ENCODE measurements at places on chromosomes 5 and 9. TPM values are rescaled to one million over a fixed set of nuclear protein-coding genes. Genes with fewer than 3 reads are reported as not detected.

Gene CD274
- 0.35 TPM for polyA plus RNA-seq

Gene PCDHB11
- polyA plus RNA-seq = 5.0 TPM

Gene CCL27
- 0.71 TPM for polyA plus RNA-seq

Gene AHRR
- polyA plus RNA-seq = 1.8 TPM

Gene TSSK1B
- 0.10 TPM for polyA plus RNA-seq

Gene GARIN3
- not detected for polyA plus RNA-seq

Gene GPR150
- polyA plus RNA-seq = not detected

Gene ECM2
- polyA plus RNA-seq = 14.8 TPM

Gene PCDHA5
- 0.06 TPM for polyA plus RNA-seq

Gene RASGRF2
- 1.5 TPM for polyA plus RNA-seq

Gene SPATA31C2
- 0.51 TPM for polyA plus RNA-seq

Gene MARCOL
- not detected for polyA plus RNA-seq

Gene CDH18
- polyA plus RNA-seq = 1.0 TPM

Gene ASPN
- polyA plus RNA-seq = 16.8 TPM

Gene WDR31
- polyA plus RNA-seq = 6.2 TPM

Gene KIF20A
- polyA plus RNA-seq = 41.9 TPM

Gene CDC37L1
- polyA plus RNA-seq = 18.1 TPM

Gene PRDM9
- polyA plus RNA-seq = 0.01 TPM

Gene DRD1
- polyA plus RNA-seq = not detected

Gene NUTM2G
- polyA plus RNA-seq = 0.53 TPM

GRCh38 chr9:132702254-132702653, 32.0 kb downstream of the GTF3C4 start:
- no peak for DNase-seq

- no peak for DNase-seq
Observed at GRCh38 chr9:959914-960313, 16.5 kb upstream of the DMRT3 start.

GRCh38 chr5:61234019-61234418, 71.8 kb upstream of the SMIM15 start:
- no peak for DNase-seq

DNA sequence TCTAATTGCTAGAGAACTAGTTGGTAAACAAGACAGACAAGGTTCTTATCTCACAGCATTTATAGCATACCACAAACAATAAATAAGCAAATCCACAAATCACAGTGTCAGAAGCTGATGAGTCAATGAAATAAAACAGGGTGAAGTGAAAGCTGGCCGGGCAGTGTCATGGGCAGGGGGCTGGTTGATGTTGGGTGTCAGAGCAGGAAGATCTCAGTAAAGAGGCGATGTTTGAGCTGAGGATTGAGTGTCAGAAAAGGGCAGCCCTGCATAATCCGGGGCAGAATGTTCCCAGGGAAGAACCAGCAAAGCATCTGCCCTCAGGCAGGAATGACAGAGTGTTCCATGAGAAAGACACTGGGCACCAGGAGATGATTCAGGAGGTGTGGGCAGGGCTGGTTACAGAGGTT, 183.4 kb downstream of the GOLPH3 start:
- DNase-seq = no peak

DNA sequence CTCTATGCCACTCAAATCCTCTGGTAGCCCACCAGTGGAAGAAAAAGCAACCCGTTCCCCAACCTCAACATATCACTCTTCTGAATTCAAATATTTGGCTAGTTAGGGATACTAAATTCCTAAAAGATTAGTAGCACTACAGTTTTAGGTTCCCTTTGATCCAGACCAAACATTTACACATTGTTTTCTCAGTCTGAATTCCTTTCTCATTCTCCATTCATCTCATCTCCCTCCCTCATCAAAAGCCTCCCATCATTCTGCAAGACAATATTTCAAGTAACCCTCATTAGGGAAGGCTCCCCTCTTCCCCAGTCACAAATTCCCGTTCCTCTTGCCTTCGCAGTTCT, 26.3 kb downstream of the ADAM19 start:
- DNase-seq = no peak

DNA sequence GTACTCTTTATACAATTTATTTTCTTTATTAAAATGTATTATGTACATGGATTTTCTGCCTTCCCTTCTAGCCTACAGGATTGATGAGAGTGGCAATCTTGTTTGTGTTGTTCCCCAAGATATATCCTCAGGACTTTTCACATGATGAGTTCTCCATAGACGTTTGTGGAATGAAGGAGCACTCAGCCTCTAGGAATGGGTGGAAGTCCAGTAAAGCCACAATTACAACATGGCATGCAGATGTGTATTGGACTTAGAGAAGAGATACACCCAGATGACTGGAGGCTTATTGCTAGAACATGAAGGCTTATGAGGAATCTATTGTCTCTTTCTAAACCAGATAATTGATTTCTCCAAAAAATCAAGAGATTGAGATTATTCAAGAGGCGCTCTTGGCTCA, 8.2 kb upstream of the DOCK2 start:
- DNase-seq = no peak

DNA sequence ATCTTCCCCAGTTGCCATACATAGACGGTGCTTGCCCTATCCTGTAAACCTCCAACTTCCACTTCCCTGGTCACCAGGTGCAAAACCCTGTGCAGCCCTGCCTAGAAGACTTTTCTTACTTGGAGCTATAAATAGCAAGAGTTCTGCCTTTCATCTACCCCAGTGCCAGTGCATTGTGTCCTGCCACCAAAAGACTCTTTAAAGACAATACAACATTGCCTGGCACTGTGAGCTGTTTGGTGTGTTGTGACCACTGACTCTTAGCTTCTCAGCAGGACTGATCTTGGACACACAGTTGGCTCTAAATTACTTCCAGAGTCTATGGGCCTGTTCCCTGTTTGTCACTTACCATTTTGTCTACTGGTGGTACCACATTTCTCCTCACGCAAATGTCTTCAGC, 608.1 kb downstream of the CDH9 start:
- no peak for DNase-seq

DNA sequence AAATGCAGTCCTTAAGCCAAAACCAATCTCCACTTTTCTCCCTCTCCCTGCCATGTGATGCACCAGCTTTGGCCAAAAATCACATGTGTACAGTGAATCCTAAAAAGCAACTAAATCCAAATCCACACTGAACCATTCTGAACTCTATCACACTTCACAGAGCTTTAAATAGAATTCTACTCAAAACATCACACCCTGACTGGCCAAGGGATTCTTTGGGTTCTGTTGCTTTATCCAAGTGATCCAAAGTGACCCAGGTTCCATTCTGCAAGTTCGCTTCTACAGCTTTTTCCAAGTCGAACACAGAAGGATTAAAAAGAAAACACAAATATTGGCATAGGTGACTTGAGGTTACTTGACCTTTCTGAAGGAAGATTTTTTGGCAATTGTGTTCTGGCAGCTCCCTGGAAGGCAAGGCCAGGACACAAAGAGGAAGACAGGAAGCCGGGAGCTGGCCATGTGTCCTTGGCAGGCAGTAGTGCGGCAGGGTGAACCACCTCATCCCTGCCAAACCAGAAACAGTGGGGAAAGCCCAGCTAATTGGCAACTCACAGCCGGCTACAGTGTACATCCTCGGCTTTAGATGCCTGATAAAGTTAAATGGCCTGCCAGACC, 115.0 kb downstream of the NFIB start:
- no peak for DNase-seq

- DNase-seq = no peak
Observed at GRCh38 chr5:165242646-165243045, 1737.2 kb downstream of the MAT2B start.

GRCh38 chr5:142432961-142433360, 108.1 kb upstream of the SPRY4 start:
- DNase-seq = no peak

GRCh38 chr9:5479994-5480694, 29.8 kb downstream of the CD274 start:
- no peak for DNase-seq

DNA sequence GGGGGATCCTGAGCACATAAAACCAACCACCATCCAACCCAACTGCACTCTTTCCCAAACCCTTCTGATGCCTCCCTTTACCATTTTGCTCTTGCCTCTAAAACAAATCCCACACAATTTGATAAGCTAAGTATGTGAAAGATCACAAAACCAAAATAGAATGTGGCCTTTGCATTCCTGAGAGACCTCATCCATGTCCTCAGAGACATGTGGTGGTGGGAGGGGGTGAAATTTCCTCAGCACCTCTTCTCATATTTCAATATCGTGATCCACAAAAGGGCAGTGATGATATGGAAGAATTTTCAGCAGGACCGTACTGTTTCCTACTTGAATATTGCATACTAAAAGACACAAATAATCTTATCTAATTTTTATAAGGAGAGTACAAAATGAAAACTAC, 423.3 kb downstream of the TLE1 start:
- DNase-seq = no peak

GRCh38 chr5:139783436-139783965, 12.1 kb upstream of the PSD2 start:
- no peak for DNase-seq

GRCh38 chr9:12658531-12659209, 34.5 kb upstream of the TYRP1 start:
- no peak for DNase-seq

GRCh38 chr5:852018-852417, 1.2 kb upstream of the ZDHHC11 start:
- DNase-seq = no peak

DNA sequence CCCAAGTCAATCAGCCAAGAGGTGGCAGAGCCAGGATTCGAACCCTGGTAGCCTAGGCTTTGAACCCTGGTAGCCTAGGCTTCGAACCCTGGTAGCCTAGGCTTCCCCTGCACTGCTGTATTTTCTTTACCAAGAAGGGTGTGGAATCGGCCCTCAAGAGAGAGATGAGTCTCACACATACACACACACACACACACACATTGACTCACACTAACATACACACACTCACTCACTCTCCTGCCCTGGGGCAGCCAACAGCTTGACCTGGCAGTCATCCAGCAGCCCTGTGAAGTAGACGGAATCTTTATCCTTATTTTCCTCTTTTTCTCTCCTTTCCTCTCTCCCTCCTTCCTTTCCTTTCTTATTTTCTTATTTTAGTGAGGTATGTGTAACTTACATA, 55.4 kb upstream of the RPL26L1 start:
- DNase-seq = no peak

DNA sequence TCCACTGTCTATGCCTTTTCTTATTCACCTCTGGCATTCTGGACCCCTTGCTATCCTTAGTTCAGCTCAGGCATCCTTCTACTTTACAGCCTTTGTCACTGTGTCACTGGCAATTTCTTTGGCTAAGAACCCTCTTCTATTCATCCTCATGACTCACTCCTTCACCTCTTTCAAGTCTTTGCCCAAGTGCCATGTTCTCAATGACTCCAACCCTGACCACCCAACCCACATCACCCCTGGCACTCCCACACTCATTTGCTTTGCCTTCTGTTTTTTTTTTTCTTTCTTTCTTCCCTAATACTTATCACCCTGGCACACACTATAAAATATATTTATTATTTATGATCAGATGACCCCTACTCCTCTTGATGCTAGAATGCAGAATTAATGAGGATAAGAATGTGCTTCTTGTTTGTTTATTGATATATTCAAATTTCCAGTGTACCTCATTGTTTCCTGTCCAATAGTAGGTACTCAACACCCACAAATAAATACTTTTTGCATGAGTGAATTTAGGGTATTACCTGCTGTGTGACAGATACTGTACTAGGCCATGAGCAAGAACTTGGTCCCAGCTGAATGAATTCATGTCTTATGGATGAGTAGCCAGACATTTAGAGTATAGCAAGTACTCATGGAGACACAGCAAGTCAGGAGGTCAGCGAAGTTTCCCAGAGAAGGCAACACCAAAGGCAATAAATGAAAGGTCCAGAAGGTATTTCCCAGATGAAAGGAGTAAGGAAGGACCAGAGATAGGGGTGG, 236.1 kb downstream of the PAPPA start:
- DNase-seq = no peak

DNA sequence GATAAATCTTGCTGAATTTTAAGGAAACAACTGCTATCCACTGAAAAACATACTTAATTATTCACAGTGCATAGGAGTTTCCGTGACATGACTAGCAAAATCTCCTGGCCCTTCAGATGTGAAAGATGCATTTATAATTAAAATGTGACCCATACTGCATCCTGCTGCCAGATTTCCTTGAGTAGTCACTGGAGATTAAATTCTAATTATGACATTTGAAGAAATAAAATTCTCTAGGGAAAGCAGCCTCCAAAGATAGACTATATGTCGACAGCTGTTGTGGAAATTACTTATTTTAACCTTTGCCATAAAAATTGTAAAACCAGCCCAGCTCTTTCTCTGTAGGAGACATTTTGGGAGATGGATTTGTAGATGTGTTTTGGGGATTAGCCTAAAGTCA, 193.6 kb upstream of the SMC2 start:
- peak; percentile 16 for DNase-seq

GRCh38 chr5:154372661-154373060, 73.1 kb upstream of the SAP30L start:
- DNase-seq = no peak

GRCh38 chr9:5549658-5550650, 39.6 kb downstream of the PDCD1LG2 start:
- DNase-seq = no peak

GRCh38 chr5:149605354-149605997, 24.2 kb downstream of the ARHGEF37 start:
- DNase-seq = no peak

- DNase-seq = no peak
Observed at GRCh38 chr5:143592648-143593047, 189.2 kb upstream of the NR3C1 start.

DNA sequence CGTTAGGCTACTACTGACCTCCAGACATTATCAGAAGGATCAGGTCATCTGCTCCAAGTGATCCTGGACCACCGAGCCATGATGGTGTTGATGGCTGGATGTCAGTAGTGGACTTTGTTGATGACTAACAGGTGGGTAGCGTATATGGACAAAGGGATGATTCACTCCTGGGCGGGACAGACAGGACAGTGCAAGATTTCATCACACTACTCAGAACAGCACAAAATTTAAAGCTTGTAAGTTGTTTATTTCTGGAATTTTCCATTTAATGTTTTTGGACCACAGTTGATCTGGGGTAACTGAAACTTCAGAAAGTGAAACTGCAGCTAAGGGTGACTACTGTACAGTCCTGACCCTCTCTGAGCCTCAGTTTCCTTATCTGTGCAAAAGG, 12.7 kb downstream of the PDGFRB start:
- no peak for DNase-seq

DNA sequence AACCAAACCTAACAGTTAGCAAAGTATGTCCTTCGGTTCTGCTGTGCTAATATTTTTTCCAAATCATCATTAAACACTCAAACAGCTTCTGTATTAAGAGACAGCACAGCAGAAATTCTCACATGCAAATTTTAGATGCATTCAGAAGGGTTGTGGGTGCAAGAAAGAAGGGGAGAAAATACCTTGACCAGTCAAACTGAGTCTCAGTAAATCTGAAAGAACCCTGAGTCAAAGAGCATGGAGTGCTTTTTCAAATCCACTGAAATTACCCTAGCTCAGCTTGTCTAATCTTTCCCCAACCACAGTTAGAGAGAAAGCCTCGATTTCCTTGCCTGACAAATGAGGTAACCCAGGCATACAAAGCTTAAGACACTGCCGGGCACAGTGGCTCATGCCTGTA, 55.1 kb downstream of the RETREG1 start:
- no peak for DNase-seq

- no peak for DNase-seq
Observed at GRCh38 chr5:178231539-178232123, 971 bp downstream of the PHYKPL start.
